ENCODE measurements at places on chromosomes 5 and 9. TPM values are rescaled to one million over a fixed set of nuclear protein-coding genes. Genes with fewer than 3 reads are reported as not detected.

The SFXN1 gene
- 97.6 TPM for total RNA-seq

The FAM221B gene
- not detected for total RNA-seq

The PCDHB12 gene
- not detected for total RNA-seq

The SV2C gene
- not detected for total RNA-seq

The ZNF454 gene
- not detected for total RNA-seq

The PPP2R2B gene
- total RNA-seq, result 0.19 TPM

The DCTN3 gene
- 110 TPM for total RNA-seq

The TLX3 gene
- not detected for total RNA-seq

The PCA3 gene
- not detected for total RNA-seq

The DBH gene
- not detected for total RNA-seq

The IL4 gene
- total RNA-seq, result not detected

The FGF1 gene
- total RNA-seq, result 0.35 TPM

The PCDHB9 gene
- total RNA-seq, result not detected

The IFNK gene
- not detected for total RNA-seq

The SIT1 gene
- not detected for total RNA-seq

The C6 gene
- not detected for total RNA-seq

The SLC6A3 gene
- total RNA-seq, result 0.53 TPM

The CARTPT gene
- total RNA-seq, result not detected

The SPINK7 gene
- total RNA-seq, result not detected

The AQP3 gene
- total RNA-seq, result 16.7 TPM

The LRRC19 gene
- total RNA-seq, result not detected

The GABRB2 gene
- not detected for total RNA-seq

Data from A549 treated with GW870086 at 1 μM for 4 hours (cell line).